Esophagus squamous epithelium (tissue), 5 donors: ENCODE measurements at places on chromosomes 3 and 15.

- no peak for DNase-seq
These were observed 140.8 kb downstream of the UNC13C start for GRCh38 chr15:54119051-54119450.

DNA sequence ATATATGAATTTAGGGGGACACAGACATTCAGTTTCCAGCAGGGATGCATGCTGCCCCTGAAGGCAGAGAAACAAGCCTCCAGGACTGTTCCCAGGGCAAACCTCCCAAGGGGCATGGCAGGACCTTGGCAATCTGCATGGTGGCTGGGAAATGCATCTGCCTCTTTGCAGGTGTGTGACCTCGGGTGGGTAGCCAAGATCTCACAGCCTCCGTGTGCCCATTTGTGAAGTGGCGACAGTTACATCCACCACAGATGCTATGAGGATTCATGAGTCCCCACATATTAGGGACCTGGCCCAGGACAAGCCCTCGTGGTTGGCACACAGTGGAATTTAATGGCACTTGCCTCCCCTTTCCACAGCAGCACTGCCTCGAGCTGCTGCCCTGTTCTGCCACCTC lies 29.9 kb downstream of the SLC28A1 start:
- no peak for DNase-seq

DNA sequence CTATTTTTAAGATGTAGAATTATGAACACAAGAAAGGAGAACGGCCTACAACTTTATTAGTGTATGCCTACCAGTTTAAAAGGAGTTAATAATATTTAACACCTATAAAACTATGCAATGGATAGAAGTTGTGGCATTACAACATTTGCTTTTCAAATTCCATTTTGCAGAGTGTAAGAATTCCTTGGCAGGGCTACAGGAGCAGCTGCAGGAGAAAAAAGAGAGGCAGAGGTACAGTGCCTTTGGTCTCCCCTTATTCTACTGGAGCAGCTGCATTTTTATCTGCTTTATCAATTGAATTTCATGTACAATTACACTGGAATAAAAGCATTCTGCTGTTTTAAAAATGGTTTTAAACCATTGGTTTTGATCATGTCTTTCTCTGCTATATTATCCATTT lies 145.7 kb upstream of the KCNH8 start:
- DNase-seq, result no peak

DNA sequence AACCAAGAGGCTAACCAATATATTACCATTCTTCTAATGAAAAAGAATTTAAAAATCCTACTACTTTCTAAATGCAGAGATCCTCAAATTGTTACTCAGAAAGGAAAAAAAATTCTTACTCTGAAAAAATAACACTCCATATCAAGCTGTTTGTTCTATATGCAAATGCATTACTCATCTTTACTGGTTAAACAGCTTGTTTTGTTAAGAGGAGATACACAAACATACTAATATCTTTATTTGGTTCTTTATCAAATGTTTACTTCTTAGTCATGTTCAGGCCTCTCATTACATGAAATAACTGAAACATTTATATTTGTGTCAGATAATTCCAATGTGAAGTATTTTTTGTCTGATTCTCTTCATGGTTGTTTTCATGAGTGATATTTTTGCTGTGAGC lies 146.8 kb downstream of the PCCB start:
- DNase-seq, result no peak

- no peak for DNase-seq
These were observed 657.5 kb upstream of the DPPA4 start for GRCh38 chr3:109994853-109995252.

DNA sequence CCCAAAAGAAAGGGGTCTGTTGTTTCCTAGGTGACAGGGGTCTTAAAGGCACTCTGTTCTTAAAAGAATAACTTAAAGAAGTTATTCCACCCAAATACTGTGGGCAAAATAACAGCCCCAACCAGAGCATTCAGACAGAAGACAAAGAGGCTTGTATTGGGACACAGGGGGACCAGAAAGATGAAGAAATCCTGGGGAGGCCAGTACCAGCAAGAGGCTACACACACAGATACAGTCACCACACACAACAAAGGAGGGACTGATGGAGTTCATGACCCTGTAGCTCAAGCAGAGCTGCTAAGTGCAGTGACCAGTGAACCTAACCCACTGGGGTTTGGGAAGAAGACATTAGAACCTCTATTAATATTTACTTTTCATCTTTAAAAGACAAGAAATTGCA lies 59.0 kb downstream of the MTHFS start:
- DNase-seq, result no peak

DNA sequence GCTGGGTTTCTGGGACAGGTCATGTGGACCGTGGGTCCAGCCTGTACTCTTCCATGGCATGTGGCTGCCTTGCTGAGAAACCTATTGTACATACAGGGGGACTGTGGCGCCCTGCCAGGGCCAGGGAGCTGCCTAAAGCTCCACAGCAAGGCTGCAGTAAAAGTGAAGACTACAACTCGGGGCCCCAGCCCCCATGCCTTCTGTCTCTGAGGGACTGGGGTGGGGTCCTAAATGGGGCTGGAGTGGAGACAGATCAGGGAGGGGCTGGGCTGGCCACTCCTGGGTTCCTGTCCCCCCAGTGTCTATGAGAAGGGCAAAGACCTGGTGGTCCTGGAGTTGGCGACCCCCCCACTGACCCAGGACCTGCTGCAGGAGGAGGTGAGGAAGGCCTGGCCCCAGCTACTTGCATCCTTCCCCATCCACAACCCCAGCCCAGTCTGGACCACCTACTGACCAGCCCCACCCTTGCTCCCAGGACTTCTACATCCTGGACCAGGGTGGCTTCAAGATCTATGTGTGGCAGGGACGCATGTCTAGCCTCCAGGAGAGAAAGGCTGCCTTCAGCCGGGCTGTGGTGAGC lies 7.3 kb downstream of the VILL start:
- DNase-seq, result no peak

DNA sequence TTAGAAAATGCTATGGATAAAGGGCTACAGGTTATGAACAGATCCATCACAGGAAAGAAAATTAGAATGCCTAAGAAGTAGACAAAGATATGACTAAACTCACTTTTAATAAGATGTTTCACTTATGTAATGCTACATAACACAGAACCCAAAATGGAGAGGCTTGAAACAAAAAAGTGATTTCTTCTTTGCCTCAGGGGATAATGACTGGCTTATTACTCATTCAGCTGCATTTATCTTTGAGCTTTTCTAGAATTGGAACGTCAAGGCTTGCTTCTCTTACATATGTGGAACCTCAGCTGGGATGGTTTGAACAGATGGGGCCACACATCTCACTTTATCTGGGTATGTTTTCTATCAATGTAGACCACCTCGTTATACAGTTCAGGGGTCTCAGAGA lies 120.6 kb upstream of the EPHA3 start:
- DNase-seq, result no peak

DNA sequence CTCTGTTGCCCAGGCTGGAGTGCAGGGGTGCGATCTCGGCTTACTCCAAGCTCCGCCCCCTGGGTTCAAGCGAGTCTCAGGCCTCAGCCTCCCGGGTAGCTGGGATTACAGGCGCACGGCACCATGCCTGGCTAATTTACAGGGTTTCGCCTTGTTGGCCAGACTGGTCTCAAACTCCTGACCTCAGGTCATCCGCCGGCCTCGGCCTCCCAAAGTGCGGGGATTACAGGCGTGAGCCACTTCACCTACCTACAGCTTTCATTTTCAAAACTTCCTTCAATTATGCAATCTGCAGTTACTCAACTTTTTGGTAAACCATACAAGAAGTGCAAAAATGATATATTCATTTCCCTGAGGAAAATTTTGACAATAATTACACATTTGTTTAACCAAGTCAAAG lies 14.0 kb downstream of the NANOGP8 start:
- no peak for DNase-seq

- no peak for DNase-seq
These were observed 837.8 kb downstream of the DIPK2A start for GRCh38 chr3:144809380-144809779.

GRCh38 chr3:41525303-41526064 lies 326.2 kb downstream of the CTNNB1 start:
- no peak for DNase-seq

- no peak for DNase-seq
These were observed 213.7 kb downstream of the LPP start for GRCh38 chr3:188367678-188368077.
